ENCODE measurements at places on chromosomes 5 and 9. TPM values are rescaled to one million over a fixed set of nuclear protein-coding genes. Genes with fewer than 3 reads are reported as not detected.

Gene CDO1
- total RNA-seq: 0.55 TPM

Gene PDE6A
- not detected for total RNA-seq

Gene FCHSD1
- 28.2 TPM for total RNA-seq

Gene CNTNAP3B
- total RNA-seq: not detected

Gene BTF3
- total RNA-seq: 1,213 TPM

Gene EIF4E1B
- total RNA-seq: not detected

Gene SPAG8
- 0.85 TPM for total RNA-seq

Gene DMRT3
- total RNA-seq: not detected

Gene AJM1
- total RNA-seq: 4.3 TPM

Gene ARL10
- total RNA-seq: 12.3 TPM

Gene IL9
- 47.9 TPM for total RNA-seq

Gene BTNL8
- 0.11 TPM for total RNA-seq

Gene STK32A
- not detected for total RNA-seq

Gene LIX1
- total RNA-seq: not detected

Gene FLT4
- total RNA-seq: 0.75 TPM

Gene TMEFF1
- not detected for total RNA-seq

Gene SYNPO
- total RNA-seq: 0.11 TPM

Gene FOXD4
- 0.16 TPM for total RNA-seq

Gene ZNF879
- 2.1 TPM for total RNA-seq

Gene CCNI2
- total RNA-seq: 4.3 TPM

Gene ERMP1
- 13.9 TPM for total RNA-seq

Gene LPAR1
- not detected for total RNA-seq

Gene FCN2
- not detected for total RNA-seq

Gene NR4A3
- 26.7 TPM for total RNA-seq

Gene SH3TC2
- total RNA-seq: not detected

Gene ECM2
- total RNA-seq: not detected

Gene TUSC1
- total RNA-seq: 0.79 TPM

Gene SPINK6
- not detected for total RNA-seq

Gene RAD17
- 31.3 TPM for total RNA-seq

Gene CERCAM
- 0.75 TPM for total RNA-seq

Gene GFI1B
- not detected for total RNA-seq

Gene PTGES
- total RNA-seq: 0.16 TPM

Gene PPP2R2B
- 0.85 TPM for total RNA-seq

Gene LCN2
- not detected for total RNA-seq

Gene CNTFR
- total RNA-seq: not detected

Gene NAA35
- 24.9 TPM for total RNA-seq

Gene SPATA6L
- total RNA-seq: 0.21 TPM

Gene CETN3
- 53.5 TPM for total RNA-seq

Gene ELAVL2
- total RNA-seq: not detected

Gene NOXA1
- total RNA-seq: 1.7 TPM

Gene FGF10
- total RNA-seq: not detected

Gene DAB2
- 0.05 TPM for total RNA-seq

Gene FBN2
- not detected for total RNA-seq

Gene SOHLH1
- total RNA-seq: not detected

Gene PCDHB14
- not detected for total RNA-seq

Gene FBP2
- total RNA-seq: not detected

Gene C9orf50
- total RNA-seq: not detected

Gene PCDHA9
- not detected for total RNA-seq

Gene FAM153A
- 38.8 TPM for total RNA-seq

Gene DNAH5
- not detected for total RNA-seq

All from activated CD4-positive, alpha-beta T cell treated with anti-CD3 and anti-CD28 coated beads for 36 hours (primary cell).